Suppressor macrophage (primary cell): ENCODE measurements at places on chromosomes 6 and 20.

DNA sequence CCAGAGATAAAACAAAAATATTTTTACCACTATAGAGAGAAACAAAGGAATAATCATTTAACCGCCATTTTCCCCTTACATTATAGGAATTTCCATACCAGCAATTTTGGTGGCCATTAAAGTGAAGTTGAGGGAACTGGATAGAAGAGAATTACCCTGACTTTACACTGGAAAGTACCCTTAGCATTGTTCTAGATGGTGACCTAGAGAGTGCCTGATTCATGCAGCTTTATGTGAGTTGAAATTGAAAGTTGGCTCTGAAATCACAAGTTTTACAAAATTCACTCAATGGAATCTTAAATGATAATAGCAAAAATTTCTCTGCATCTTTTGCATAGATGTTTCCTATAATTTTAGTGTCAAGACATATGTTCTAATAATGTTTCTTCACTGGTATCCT is 55.7 kb upstream of the PREP start:
- no peak for DNase-seq

DNA sequence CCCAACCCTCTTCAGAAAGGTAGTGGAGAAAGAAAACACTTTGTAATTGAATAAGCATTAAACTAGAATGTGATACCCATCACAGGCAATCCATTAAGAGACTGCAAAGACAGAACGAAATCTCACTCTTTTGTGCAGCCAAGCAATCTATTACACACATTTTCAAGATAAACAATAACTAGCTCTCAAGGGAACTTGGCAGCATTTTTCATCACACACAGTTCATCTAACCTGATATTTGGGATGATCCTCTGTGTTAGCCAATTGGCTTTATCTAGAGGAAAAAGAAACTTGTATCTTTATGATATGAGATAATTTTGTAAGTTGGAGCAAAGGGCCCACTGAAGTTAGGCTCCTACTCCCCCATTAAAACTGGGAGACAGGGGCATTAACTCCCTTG is 1.5 kb upstream of the GZF1 start:
- no peak for DNase-seq

DNA sequence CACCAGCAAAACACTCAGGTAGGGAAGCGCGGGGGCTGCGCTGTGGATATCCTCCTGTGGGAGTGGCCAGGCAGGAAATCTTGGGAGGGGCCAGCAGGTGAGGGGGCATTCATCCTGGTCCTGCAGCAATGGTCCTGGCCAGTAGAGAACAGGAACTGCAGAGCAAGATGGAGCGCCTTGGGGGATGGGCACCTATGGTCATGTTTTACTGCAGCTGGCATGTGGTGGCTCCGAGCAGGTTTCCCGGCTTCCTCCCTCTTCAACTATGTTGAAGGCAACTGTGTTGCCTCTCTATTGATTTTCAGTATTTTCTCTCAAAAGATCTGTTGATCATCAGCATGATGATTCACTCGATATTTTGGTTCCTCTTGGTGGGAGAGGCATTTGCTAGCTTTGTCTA is 70.9 kb downstream of the SNAP91 start:
- no peak for DNase-seq

DNA sequence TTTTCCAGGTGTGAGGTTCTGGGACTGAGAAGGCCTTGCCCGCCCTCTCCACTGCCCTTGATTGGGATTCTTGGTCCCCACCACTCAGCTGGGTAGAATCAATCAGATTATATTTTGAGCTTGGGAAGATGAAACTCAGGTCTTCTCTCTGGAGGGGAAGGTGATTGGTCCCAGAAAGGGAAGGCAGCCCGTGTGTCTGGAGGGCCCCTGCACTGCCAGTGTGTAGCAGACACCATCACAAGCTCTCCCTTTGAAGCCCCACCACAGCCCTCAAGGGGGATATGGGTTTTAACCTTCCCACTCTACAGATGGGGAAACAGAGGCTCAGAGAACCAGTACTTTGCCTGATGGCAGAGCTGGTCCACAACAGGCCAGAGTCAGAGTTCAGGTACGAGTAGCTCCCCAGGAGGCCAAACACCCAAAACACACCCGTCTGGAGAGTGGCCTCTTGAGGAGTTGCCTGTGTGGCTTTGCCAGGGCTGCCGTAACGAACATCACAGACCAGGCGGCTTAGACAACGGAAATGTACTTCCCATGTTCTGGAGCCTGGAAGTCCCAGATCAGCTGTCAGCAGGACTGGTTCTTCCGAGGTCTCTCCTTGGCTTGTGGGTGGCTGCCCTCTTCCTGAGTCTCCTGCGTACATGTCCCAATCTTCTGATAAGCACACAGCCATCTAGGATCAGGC is 205.6 kb downstream of the SYNDIG1 start:
- DNase-seq, result no peak

DNA sequence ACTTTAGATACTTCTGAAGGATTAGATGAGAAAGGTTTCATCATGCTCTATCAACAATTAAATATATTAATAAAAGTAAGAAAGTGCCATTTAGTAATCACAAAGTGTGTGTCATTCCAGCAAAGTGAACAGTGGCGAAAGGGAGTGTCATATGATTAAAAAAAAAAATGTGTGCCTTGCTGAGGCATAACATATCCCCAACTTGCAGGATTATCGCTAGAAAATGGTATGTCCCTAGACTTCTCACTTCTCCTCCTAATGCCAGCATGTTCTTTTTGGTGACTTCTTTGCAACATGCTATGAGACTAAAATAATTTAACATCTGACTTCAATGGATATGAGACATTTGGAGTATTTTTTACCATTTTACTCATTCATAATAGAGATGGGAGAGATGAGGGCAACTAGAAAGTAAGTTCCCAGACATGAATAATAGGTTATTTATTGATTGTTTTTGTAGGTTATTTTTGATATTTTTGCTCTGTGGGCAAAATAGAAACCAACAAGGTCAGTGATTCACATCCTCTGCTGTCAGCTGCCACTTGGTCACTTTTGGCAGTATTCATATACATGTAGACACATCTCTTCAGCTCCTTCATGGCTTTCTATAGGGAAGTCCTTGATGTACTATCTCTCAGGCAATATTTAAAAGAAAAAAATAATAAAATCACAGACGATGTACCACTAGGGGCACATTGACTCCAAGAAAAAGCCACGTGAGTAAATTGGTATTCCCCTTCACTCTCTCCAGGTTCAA is 370.1 kb downstream of the BMP2 start:
- DNase-seq, result no peak

DNA sequence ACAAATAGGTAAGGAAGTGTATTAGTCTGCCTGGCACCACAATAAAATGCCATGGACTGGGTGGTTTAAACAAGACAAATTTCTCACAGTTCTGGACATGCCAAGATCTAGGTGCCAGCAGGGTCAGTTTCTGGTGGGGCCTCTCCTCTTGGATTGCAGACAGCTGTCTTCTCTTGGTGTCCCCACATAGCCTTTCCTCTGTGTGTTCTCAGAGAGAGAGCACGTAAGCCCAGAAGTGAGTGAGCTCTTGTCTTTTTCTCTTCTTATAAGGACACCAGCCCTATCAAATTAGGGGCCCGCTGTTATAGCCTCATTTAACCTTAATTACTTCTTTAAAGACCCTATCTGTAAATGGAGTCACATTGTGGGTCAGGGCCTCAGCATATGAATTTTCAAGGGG is 28.3 kb downstream of the SMPDL3A start:
- DNase-seq, result no peak

- no peak for DNase-seq
Measured at GRCh38 chr6:128282961-128283360, 237.4 kb downstream of the PTPRK start.

DNA sequence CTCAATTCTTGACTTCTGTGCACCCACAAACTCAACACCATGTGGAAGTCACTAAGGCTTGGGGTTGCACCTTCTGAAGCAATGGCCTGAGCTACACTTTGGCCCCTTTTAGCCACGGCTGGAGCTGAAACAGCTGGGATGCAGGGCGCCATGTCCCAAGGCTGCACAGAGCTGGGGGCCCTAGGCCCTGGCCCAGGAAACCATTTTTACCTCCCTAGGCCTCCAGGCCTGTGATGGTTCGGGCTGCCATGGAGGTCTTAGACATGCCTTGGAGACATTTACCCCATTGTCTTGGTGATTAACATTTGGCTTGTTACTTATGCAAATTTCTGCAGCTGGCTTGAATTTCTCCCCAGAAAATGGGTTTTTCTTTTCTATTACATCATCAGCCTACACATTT is 86.9 kb downstream of the MTFR2 start:
- no peak for DNase-seq

DNA sequence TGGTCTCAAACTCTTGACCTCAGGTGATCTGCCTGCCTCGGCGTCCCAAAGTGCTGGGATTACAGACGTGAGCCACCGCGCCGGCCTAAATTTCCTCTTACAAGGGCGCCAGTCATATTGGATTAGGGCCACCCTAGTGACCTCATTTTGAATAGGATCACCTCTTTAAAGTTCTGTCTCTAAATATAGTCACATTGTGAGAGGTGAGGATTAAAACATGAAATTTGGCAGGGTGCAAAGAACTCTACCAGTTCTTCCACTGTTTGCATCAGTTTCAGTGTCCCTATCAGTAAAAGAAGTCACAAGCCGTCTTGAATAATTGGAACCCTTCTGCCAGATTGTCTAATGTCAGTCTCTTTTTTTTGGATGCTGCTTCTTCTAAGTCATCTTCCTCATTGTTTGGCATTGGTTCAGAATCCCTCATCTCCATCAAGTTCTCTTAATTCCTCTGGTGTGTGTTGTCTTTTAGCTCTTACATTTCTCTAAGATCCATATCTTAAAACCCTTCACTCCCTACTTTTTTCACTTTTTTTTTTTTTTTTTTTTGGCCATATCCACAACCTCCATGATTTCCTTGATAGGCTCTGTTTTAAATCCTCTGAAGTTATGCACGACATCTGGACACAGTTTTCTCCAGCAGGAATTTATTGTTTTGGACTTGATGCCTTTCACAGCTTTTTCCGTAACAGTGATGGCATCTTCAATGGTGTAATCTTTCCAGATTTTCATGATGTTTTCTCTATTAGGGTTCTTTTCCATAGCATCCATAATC is 56.8 kb downstream of the NCOA3 start:
- DNase-seq, result no peak

GRCh38 chr6:34904990-34905613 is 16.0 kb downstream of the ANKS1A start:
- DNase-seq, result peak; percentile 40

- DNase-seq, result no peak
Measured at GRCh38 chr6:136312975-136313374, 23.3 kb upstream of the BCLAF1 start.

DNA sequence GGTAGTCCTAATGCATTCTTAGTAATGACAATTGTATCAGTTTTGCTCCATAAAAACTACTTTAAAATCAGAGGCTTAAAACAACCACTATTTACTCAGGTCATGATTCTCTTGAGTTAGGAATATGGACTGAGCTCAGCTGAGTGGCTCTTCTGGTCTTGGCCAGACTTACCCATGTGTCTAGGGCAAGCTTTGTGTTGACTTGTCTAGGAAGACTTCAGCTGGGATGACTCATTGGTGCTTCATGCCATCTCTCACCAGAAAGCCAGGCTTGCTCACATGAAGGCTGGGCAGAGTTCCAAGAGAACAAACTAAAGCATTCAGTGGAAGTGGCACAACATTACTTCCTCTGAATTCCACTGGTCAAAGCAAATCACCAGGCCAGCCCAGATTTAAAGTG is 155.3 kb downstream of the DHX35 start:
- DNase-seq, result peak; percentile 31

- peak; percentile 91 for DNase-seq
Measured at GRCh38 chr6:87731818-87732661, 30.0 kb upstream of the AKIRIN2 start.

- DNase-seq, result no peak
Measured at GRCh38 chr6:27251112-27251605, 3.7 kb downstream of the PRSS16 start.

GRCh38 chr6:96899451-96899998 is 1.8 kb upstream of the NDUFAF4 start:
- no peak for DNase-seq

DNA sequence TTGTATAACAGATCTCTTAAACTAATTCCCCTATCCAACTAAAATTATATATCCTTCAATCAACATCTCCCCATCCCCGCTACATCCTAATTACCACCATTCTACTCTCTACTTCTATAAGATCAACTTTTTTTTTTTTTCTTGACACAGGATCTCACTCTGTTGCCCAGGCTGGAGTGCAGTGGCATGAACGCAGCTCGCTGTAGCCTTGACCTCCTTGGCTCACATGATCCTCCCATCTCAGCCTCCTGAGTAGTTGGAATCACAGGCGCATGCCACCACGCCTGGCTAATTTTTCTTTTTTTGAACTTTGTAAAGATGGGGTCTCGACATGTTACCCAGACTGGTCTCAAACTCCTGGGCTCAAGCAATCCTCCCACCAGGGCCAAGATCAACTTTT is 5.0 kb downstream of the DNAAF9 start:
- no peak for DNase-seq

DNA sequence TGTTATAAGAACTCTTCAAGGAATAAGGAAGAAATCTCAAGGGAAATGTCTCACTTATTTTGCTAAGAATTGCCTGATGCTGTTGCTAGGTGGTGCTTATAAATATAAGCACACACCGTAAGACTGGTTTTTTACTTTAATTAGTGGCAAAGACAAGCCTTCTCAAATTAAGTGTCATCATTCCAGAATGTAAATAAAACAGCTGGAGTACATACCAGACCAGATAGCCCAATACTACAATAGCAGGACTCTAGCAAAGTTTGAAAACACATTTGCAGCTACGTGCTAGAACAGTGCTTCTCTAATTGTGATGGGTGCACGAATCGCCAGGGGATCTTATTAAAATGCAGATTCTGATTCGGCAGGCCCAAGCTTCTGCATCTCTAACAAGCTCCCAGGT is 6.8 kb downstream of the CNKSR3 start:
- DNase-seq, result no peak

- no peak for DNase-seq
Measured at GRCh38 chr6:153849072-153849779, 189.8 kb upstream of the OPRM1 start.

DNA sequence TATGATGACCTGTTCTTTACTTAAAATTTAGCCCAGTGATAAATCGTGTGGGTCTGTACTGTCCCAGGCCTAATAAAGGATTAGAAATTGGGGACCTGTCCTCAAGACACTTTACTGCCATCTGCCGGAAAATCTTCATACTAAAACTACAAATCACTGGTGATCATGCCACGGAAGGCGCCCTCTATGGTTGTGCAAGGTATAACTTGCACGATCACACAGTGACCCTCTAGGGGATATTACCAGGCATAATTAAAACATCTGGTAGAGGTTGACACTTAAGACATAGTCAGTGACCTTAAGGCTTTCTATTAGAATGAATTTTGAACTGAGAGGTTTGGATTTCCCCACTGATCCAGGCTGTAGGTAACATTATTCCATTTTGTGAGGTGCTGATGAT is 172.6 kb downstream of the BMP2 start:
- DNase-seq, result peak; percentile 57
